ENCODE measurements at places on chromosomes 3 and 15. TPM values are rescaled to one million over a fixed set of nuclear protein-coding genes. Genes with fewer than 3 reads are reported as not detected.

DNA sequence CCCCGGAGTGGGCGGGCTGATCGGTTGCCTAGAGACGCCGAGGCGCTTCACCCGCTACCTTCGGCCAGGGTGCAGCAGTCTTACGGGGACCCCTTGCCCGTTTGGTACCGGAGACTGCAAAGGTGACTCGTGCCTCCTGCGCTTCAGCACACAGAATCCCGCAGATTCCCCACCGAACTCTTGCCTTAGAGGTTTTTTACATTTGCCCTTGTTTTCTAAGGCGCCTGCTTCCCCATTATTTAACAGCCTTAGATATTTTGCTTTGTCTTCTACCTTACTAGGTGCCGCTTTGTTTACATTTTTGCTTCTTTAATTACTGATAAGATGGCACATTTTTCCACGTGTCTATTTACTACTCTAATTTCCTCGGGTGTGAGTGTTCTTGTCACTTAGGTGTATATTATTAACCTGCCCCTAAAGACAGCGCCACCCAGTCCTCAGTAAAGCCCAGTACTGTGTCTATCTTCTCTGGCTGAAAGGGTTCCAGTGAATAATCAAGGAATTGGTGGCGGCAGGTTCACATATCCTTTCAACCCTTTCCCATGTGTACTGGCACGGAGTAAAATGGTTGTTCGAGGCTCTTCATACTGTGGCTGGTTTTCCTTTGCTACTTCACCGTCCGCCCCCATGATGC lies 573 bp upstream of the CEP152 start:
- no peaks in the 10 kb centered on the region for H3K27me3 ChIP-seq
- no peaks in the 10 kb centered on the region for H3K36me3 ChIP-seq
- no peak for DNase-seq
- H3K4me1 ChIP-seq, result no peaks in the 10 kb centered on the region
- H3K27ac ChIP-seq, result no peak overlapping the region
- H3K4me3 ChIP-seq, result peak overlapping the region; percentile 65

DNA sequence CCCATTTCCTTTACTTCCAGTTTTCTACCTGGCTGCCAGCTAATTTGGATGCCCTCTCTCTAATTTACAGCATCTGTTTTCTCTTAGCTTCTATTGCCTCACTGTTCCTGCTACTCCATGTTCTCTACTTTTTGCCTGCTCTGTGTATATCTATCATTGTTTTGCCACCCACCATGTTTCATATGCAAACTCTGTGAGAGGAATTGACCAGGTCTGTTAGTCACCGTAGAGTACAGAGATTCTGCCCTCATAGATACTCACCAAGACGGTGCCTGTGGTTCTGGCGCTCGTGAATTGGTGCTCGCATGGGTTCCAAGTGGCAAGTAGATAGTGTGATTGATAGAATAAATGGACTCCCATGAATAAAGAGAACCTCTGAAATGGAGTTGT lies 288.8 kb downstream of the CNTN6 start:
- no peaks in the 10 kb centered on the region for H3K4me1 ChIP-seq
- no peak for DNase-seq
- no peak overlapping the region for H3K27ac ChIP-seq
- H3K36me3 ChIP-seq, result no peaks in the 10 kb centered on the region

DNA sequence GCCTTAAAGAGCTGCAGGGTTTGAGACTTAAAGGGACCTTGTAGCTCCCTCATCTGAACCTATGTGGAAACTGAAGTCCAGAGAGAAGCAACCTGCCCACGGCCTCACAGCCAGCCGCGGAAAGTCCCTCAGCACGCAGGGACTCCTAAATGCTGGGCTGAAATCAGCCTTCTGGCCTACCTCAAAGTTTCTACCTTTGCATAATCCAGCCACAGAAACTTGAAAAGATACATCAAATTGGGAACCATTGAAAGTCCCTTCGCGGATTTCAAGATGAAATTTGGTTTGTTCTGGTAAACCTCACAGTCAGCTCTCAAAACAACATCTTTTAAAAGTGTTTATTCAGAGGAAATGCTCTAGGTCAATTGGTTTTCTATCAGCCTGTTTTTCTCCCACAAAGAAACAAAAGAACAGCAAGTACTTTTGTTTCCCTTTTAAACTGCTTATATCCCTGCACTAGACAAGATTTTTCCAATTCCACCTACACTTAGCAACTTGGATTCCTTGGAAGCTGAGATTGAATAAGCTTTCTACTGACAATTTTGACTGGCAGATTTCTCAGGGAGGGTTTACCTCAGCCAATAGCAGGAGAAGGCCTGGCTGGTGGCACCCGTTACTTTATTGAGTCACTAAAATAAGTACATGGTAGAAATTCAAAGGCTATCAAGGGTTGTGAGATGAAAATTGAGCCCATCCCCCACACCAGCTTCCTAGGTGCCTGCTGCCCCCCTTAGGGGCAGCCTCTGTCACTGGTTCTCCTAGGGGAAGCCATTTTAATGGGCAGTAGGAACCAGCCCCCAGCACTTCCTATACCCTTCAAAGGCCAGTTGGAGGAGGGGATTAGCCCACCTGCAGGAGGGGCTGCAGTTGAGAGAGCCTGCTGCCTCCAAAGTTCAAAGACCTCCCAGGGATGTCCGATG lies 171.2 kb downstream of the ADAMTS17 start:
- H3K27ac ChIP-seq, result no peak overlapping the region
- no peak overlapping the region for H3K4me3 ChIP-seq

DNA sequence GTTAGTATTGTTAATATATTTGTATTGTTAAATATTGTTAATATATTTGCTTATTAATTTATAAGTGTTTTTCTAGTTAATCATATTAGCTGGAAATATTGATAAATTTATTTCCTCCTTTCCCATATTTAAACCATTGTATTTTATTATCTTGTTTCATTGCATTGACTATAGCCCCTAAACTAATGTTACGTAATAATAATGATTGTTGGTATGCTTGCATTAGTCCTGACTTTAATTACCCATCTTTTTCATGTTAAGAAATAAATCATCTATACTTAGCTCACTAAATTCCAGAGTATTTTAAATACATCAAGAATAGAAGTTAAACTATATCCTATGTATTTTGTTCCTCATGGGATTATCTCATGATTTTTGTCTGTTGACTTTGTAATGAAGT lies 368.2 kb downstream of the LSAMP start:
- H3K36me3 ChIP-seq, result no peaks in the 10 kb centered on the region
- H3K27me3 ChIP-seq, result no peaks in the 10 kb centered on the region
- H3K4me1 ChIP-seq, result no peaks in the 10 kb centered on the region
- no peak overlapping the region for H3K4me3 ChIP-seq

GRCh38 chr3:55074796-55075195 lies 146.9 kb upstream of the LRTM1 start:
- H3K4me3 ChIP-seq, result no peak overlapping the region
- no peak overlapping the region for H3K27ac ChIP-seq
- H3K27me3 ChIP-seq, result no peaks in the 10 kb centered on the region
- H3K4me1 ChIP-seq, result peaks cover 2% of the 10 kb centered on the region
- no peaks in the 10 kb centered on the region for H3K36me3 ChIP-seq

GRCh38 chr15:66901336-66902100 lies 163.9 kb upstream of the SMAD3 start:
- peaks cover 6% of the 10 kb centered on the region for H3K4me1 ChIP-seq
- H3K27me3 ChIP-seq, result no peaks in the 10 kb centered on the region
- no peak overlapping the region for H3K4me3 ChIP-seq
- H3K36me3 ChIP-seq, result no peaks in the 10 kb centered on the region
- DNase-seq, result peak; percentile 68

DNA sequence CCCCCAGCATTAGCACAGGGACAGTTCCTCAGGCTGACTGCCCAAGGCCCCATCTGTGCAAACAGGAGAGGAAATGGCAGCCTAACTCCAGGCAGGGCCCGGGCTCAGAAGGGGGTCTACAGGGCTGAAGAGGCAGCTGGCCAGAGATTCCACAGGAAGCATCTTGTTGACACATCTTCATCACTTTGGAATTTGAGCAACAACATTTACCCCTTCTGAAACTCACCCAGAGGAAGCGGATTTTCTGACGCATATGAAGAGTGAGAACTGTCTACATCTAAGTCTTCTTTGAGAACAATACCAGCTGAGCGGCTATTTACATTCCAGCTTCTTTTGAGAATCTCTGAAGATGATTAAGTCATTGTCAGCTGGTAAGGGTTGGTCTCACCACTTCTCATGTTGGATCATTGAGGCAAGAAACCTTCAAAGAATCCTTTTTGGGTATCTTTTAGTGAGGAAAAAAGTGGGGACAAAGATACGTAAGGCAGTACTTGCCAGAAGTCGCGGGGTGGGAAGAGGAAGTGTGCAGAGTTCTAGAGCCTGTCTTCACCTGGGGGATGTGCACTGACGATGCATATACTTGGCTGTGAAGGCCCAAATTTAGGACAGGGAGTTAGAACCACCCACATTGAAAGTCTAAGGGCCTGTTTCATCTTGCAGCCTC lies 25.4 kb upstream of the SRP14 start:
- no peaks in the 10 kb centered on the region for H3K36me3 ChIP-seq
- no peak overlapping the region for H3K4me3 ChIP-seq
- no peaks in the 10 kb centered on the region for H3K27me3 ChIP-seq
- peak overlapping the region; percentile 51 for H3K27ac ChIP-seq

GRCh38 chr3:96007650-96008195 lies 806.7 kb upstream of the EPHA6 start:
- H3K27me3 ChIP-seq, result no peaks in the 10 kb centered on the region
- no peak for DNase-seq
- no peak overlapping the region for H3K27ac ChIP-seq
- no peak overlapping the region for H3K4me3 ChIP-seq

DNA sequence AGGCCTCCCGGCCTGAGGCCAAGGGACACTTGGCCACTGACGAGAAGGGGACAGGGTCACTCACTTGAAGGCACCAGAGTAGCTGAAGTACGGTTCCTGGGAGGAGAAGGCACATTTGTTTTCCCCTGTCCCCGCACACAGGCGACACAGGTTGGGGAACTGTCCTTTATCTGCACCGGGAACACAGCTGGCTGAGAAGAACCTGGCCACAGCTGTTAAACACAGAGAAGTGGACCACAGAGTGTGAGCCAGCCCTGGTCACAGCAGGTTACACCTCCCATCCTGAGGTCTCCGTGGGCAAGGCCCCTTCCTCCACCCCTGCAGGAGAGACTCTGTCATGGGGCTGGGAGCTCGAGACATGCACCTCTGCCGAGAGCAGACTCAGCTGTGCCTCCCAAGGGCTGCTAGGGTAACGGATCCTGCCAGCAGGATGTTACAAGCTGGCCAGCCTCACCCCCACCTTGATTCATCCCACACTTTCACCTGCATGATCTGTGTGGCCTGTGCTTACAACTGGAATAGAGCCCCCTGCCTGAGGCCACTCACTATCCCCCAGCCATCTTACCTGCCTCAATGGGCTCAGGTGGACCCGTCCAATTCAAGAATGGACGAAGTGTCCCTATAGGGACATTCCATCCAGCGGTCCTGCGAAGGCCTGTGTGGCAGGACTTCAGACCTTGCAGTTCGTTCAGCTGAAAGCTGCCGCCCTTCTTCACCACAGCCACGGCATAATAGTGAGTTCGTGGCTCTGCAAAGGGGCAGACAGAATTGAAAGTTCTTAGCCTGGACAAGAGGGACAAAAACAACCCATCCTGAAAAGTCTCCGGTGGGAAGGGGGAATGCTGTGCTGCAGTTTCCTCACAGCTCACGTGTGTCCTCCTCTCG lies 9.2 kb downstream of the LTF start:
- no peak overlapping the region for H3K27ac ChIP-seq
- no peak for DNase-seq
- H3K4me1 ChIP-seq, result no peaks in the 10 kb centered on the region
- H3K36me3 ChIP-seq, result no peaks in the 10 kb centered on the region

DNA sequence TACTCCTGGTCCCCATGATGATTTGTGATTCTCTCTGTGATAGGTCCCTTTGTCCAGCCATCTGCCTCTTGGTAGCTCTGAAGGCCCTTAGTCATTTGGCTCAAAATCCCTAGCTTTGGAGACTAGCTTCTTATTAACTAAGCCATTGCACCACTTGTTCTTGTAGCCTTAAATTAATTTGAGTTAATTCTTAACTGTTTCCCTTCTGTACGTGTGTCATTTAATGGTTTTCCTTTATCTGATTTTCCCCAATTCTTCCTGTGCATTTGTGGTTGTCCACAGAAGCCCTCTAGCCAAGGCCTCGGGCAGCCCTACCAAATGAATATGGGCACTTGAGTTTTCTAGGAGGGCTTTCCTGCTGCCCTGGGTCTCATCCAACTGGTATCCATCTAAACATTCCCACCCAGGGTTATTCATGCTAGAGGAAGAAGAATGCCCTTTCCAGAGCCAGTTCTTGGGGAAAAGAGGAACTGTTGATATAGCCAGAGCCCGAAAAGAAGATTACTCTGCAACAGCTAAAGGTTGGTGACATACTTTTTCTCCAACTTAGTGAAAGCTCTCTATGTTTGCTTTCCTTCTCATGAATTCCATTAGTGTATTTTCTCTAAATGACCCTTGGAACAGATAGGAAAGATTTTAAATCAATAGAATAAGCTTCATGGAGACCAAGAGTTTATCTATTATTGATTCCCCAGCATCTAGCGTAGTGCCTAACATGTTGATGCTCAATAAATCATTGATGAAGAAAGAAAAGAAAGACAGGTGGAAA lies 44.2 kb upstream of the ZBTB38 start:
- no peak for DNase-seq
- no peaks in the 10 kb centered on the region for H3K36me3 ChIP-seq
- H3K27me3 ChIP-seq, result no peaks in the 10 kb centered on the region
- no peak overlapping the region for H3K4me3 ChIP-seq
- H3K27ac ChIP-seq, result no peak overlapping the region

GRCh38 chr15:39695793-39696192 lies 86.8 kb downstream of the FSIP1 start:
- no peak overlapping the region for H3K27ac ChIP-seq
- DNase-seq, result no peak
- no peaks in the 10 kb centered on the region for H3K36me3 ChIP-seq
- H3K4me1 ChIP-seq, result peaks cover 1% of the 10 kb centered on the region
- no peak overlapping the region for H3K4me3 ChIP-seq

- H3K27ac ChIP-seq, result no peak overlapping the region
- peaks cover 7% of the 10 kb centered on the region for H3K27me3 ChIP-seq
- H3K36me3 ChIP-seq, result no peaks in the 10 kb centered on the region
- H3K4me1 ChIP-seq, result no peaks in the 10 kb centered on the region
- no peak overlapping the region for H3K4me3 ChIP-seq
- DNase-seq, result peak; percentile 51
These were observed 6.3 kb upstream of the CDC25A start for GRCh38 chr3:48194446-48195071.

GRCh38 chr3:47399531-47400270 lies 18.9 kb downstream of the PTPN23 start:
- H3K36me3 ChIP-seq, result peaks cover 10% of the 10 kb centered on the region
- no peak overlapping the region for H3K27ac ChIP-seq
- DNase-seq, result peak; percentile 32
- no peak overlapping the region for H3K4me3 ChIP-seq

GRCh38 chr3:67654099-67654843 lies at the start of gene SUCLG2:
Gene SUCLG2 (minus strand): TSS chr3:67654612. CDS start chr3:67654586, 26 bp downstream.
- H3K4me3 ChIP-seq, result peak within 1 kb of the TSS; percentile 81
- H3K4me1 ChIP-seq, result peaks cover 4% of the 10 kb centered on the region
- H3K27me3 ChIP-seq, result no peaks in the 10 kb centered on the region

- peaks cover 46% of the 10 kb centered on the region for H3K27me3 ChIP-seq
- no peak overlapping the region for H3K4me3 ChIP-seq
- DNase-seq, result no peak
- no peaks in the 10 kb centered on the region for H3K36me3 ChIP-seq
- H3K27ac ChIP-seq, result no peak overlapping the region
- H3K4me1 ChIP-seq, result no peaks in the 10 kb centered on the region
These were observed 3.5 kb upstream of the TGM5 start for GRCh38 chr15:43270113-43270665.

The PP2D1 gene
- total RNA-seq, result not detected

The MYL3 gene
- total RNA-seq, result not detected

The NIPA2 gene
- 78.6 TPM for total RNA-seq
